T-cell (primary cell): ENCODE measurements at places on chromosomes 16 and 17.
A peak's percentile ranks its signal among the peaks of the same experiment; 100 is the strongest.

- DNase-seq, result no peak
These were observed 557 bp upstream of the CX3CL1 start for GRCh38 chr16:57371494-57372371.

DNA sequence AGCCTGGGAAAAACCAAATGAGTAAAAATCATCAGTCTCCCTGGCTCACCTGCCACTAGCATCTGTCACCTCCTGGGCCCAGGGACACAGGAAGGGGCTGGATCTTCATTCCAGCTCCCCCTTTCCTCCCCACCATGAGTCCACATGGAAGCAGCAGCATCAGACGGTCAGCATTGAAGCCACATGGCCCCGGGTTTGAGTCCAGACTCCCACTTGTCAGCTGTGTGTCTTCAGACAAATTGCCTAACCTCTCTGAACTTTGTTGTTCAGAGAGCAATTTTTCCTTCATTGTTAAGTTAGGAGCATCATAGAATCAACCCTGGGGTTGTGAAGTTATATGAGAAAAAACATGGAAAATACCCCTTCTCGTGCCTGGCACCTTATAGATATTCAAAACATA lies 10.7 kb downstream of the CACNG4 start:
- no peak for DNase-seq

GRCh38 chr16:83830091-83830768 lies 22.5 kb downstream of the HSBP1 start:
- no peak for DNase-seq

DNA sequence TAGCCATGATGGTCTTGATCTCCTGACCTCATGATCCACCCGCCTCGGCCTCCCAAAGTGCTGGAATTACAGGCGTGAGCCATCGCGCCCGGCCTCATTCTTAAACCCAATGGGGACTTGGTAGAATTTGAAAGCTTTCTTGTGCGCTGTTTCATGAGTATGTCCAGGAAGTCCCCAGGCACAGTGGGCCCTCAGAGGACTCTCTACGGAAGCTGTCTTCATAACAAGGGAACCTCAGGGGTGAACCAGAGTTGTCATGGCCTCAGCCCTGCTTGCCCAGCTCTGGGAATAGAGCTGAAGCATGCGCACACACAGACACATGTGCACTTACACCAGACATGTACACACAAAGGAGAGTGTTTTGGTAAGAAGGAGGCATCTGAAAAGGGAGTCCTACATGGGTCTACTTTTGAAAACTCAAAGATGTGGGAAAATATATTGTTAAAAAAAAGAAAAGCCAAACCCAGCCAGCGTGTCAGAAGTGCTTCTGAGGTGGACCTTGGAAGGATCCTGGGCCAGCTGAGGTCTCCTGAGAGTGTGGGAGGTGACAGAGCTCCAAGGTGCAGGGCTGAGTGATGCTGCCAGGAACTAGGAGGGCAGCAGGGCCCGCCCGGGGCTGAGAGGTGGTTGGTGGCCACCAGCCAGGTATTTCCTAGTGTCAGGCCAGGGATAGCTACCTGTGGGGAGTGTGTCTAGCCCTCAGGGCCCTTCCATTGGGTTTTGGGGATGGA lies 54.6 kb downstream of the EPN2 start:
- no peak for DNase-seq

- peak; percentile 37 for DNase-seq
These were observed at the start of gene TRPV2 for GRCh38 chr17:16415031-16415924. TRPV2 (plus strand) TSS chr17:16415571; CDS start chr17:16417669, 2,098 bp downstream.

- no peak for DNase-seq
These were observed 23.6 kb downstream of the CENPV start for GRCh38 chr17:16329519-16330271.

DNA sequence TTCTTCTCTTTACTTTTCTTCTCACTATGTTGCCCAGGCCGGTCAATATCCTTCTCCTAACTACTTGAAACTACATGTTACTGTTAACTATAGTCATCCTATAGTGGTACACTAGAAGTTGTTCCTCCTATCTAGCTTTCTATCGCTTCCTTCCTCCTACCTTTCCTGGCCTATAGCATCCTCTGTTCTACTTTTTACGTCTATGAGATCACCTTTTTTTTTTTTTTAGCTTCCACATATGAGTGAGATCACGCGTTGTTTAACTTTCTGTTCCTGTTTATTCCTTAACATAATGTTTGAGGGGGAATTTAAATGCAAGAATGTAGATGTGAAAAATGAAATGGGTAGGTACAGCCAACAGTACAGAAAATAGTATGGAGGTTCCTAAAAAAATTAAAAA lies 30.5 kb upstream of the YPEL2 start:
- no peak for DNase-seq

DNA sequence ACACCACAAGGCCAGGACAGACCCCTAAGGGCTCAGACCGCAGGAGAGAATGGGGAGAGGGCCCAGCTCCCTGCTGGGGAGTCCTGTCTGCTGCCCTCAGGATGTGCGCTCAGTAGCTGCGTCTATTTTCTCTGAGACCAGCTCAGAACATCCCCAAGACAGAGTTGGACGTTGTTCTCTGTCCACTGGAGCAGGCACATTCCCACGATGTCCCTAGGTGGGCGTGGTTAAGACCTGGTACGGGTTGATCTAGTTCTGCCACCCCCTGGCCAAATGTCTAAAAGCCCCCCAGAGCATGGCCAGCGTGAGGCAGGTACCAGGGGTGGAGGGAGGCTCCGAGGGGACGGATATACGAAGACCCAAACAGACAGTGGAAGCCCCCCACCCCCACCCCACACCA lies 842 bp upstream of the CALB2 start:
- DNase-seq, result no peak

- DNase-seq, result no peak
These were observed 8.0 kb downstream of the RNF157 start for GRCh38 chr17:76232342-76232741.

DNA sequence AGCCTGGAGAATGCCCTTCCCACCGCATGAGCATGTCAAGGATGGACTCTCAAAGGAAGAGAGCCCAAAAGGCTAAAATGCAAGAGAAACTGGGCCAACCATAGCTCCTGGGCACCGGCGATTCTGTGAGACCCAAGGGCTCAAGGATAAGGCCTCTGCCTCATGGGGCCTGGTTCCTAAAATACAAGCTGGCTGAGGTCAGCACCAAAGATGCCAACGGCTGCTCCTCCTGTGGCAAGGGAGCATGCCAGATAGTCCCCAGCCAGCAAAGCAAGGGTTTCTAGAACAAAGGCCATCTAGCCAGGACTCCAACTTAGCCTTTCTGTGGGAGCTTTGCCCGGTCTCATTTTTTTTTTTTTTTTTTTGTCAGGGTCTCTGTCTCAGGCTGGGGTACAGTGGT lies 20.1 kb downstream of the GPRC5B start:
- no peak for DNase-seq

DNA sequence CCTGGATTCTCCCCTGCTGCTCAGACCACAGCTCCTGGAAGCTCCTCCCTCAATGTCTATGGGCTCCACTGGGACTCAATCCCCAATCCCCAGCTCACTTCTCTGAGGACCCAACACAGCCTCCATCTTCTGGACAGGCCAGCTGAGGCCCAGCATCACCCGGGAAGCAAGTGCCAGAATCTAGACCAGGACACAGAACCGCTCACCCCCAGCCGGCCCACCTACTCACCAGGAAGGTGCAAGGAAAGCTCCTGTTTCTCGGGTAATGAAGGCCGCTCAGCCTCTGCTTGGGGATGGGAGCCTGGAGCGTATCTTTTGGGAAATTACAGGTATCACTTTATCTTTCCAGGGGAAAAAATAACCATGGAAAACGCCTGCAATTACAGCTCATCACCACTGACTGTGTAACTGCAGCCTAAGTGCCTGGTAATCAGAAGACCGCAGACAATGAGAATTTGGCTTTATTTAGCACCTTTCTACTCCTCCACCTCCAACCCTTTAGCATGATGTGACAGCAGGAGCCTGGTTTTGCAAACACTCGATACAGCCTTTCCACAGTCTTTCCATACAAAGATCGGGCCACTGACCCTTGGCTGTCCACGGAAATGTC lies 49.6 kb upstream of the RPL38 start:
- no peak for DNase-seq

DNA sequence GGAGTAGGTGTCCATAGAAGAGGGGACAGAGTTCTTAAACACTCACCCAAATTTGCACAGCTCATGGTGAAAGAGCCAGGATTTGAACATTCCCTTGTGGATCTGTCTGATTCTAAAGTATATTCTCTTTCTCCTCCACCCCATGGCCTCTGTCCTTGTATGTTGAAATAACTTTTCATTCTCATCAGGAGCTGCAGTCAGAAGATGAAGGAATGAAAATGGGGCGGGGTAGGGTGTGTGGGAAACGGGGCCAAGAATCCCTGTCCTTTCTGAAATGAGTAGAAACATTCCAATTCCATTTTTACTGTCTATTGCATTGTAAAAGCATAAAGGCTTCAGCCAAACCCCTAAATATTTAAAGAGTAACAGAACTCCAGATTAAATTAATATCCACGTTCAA lies 42.8 kb downstream of the NOG start:
- no peak for DNase-seq

- no peak for DNase-seq
These were observed 42.5 kb upstream of the CLEC19A start for GRCh38 chr16:19242987-19243575.

- DNase-seq, result no peak
These were observed 151.1 kb downstream of the ITFG1 start for GRCh38 chr16:47309581-47310312.

DNA sequence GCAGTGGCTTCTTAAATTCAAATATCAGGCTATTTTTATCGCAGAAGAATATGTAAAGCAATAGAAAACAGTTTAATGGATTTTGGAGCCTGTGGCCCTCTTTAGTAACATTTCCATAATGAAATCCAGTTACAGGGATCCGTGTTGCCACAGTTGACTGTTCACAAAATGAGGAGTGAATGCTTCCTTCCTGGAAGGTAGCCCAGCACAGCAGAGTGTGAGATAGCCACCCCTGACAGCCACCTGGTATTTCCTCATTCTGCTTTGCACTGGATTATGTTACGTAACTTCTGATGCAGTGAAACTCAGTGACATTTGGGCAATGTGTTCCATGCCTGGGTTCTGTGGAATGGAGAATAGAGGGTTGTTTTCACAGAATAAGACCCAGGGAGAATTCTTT lies 517.2 kb downstream of the RBFOX1 start:
- no peak for DNase-seq

- no peak for DNase-seq
These were observed 29.7 kb upstream of the IRX3 start for GRCh38 chr16:54316095-54316889.

GRCh38 chr17:61496174-61496956 lies 44.1 kb downstream of the TBX4 start:
- DNase-seq, result no peak

DNA sequence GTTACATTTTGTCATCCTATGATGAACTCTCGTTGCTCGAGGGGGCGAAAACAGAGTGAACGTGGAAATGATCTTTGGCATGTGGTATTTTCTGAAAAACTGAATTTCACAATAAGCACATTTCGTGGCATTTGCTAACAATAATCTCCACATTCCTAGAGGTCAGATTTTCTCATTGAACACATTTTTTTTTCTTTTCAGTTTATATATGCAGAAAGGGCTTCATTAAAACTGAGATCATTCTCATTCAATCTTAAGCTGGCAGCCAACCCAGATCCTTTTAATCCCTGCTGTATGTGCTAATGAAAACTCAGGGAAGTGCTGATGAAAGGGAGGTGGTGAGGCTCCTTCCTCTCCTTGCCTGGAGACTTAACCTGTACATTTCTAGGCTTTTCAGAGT lies 52.6 kb downstream of the PRKCA start:
- DNase-seq, result no peak

DNA sequence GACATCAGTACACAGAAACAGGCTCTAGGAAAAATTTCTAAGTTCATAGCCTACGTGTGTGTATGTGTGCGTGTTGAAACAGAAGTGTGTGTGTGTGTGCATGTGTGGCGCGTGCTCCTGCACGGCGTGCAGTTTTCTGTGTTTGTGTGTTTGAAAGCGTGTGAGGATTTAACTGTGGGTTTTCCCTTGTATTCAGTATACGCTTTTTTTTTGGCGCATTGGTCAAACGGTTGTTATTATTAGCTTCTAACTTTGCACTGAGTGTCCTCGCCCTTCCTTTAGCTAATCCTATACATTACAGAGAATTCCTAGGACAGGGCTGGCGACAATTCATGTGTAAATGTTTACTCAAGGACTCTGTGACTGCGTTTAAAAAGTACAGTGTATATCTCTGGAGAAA lies 23.0 kb downstream of the TMC6 start:
- no peak for DNase-seq

DNA sequence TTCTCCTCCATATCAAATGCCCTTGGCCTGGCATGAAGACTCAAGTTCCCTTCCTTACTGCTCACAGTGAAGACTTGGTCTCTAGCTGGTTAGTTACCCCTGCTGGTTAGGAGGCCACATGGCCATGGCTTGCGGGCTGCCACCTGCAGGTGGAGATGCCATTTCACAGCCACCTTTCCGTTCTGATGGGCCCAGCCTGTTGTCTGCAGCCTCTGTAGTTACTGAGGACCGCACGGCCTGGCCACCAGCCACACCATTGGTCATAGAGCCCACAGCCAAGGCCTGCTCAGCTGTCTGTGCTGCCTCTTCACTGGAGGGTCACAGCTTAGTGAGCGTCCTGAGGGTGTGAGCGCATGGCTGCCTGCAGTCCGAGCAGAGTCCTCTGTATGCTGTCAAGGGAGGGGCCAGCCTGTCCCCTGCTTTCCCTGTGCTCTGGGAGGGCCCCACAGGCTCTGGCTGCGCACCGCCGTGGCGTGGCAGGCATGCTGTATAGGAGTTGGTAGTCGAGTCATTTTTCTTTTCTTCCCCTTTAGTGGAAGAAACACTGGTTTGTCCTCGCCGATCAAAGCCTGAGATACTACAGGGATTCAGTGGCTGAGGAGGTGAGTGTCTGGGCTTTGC lies 59.2 kb downstream of the PLD6 start:
- DNase-seq, result peak; percentile 17

DNA sequence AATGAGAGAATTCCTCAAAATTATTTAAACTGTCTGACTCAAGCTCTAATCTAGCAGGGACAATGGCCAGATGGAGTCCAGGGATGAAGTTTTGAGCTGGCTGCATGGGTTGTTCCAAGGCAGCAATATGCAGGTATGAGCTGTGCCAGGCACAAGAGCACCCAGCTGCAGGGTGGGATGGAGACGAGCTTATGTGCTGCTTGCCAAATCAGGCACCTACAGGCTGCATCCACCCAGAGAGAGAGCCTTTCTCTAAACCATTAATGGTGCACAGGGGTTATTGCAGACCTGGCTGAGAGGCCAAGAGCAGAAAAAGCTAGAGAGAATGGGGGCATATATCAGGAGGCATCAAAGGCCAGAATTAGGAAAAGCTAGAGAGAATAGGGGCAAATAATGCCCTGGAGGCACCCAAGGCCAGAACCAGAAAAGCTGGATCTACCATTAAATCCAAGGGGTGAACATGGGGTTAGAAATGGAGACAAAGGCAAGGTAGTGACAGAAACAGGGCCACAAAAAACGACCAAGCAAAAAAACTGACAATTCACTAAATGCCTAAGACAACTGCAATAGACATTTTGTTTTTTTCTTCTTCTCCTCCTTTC lies 11.0 kb downstream of the KRT33A start:
- DNase-seq, result no peak
